ENCODE measurements at places on chromosomes 13 and 19.
A peak's percentile ranks its signal among the peaks of the same experiment; 100 is the strongest.

- DNase-seq = no peak
These were observed 3.4 kb upstream of the USF2 start for GRCh38 chr19:35265126-35265899.

GRCh38 chr19:35898499-35898809 is 1.9 kb downstream of the NFKBID start:
- no peak for DNase-seq

DNA sequence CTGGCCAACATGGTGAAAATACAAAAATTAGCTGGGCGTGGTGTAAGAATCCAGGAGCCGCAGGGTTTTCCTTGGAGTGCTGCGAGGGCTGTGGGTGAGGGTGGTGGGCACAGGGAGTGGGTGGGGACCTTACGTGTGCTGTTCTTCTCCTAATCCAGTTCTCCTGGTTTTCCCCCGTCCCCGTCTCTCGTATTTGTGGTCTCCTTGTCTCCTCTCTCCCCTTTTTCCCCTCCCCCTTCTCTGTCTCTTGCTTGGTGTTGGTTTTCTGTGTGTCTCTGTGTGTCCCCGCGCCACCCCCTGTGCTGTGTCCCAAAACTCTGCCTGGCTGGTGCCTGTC is 1.7 kb downstream of the SELENOW start:
- DNase-seq = no peak

GRCh38 chr19:12946092-12946721 is 545 bp downstream of the RAD23A start:
- DNase-seq = peak; percentile 30

DNA sequence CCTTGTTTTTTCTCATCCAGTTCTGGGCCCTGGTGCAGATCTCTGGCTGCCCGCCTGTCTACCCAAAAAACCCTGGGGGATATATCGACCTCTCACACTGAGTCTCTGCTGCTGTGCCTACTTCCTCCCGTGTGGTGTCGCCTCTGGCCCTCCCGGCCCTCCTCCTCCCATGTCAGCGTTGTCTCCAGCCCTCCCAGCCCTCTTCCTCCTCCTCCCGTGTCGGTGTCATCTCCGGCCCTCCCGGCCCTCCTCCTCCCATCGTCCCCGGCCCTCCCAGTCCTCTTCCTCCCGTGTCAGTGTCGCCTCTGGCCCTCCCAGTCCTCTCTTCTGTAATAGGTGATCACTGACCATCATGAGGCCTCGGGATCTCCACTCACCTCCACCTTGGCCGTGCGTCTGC is 81.8 kb downstream of the GPR12 start:
- no peak for DNase-seq

- DNase-seq = no peak
These were observed 67.8 kb downstream of the DGKH start for GRCh38 chr13:42116225-42116624.

GRCh38 chr13:25992076-25992475 is 59.7 kb downstream of the SHISA2 start:
- DNase-seq = no peak
